ENCODE measurements at places on chromosomes 5 and 9. TPM values are rescaled to one million over a fixed set of nuclear protein-coding genes. Genes with fewer than 3 reads are reported as not detected.

The TNFSF8 gene
- total RNA-seq, result not detected

The PDE8B gene
- total RNA-seq, result 0.82 TPM

The MRRF gene
- 66.9 TPM for total RNA-seq

The OGN gene
- not detected for total RNA-seq

The PHYHD1 gene
- total RNA-seq, result not detected

The ERCC8 gene
- total RNA-seq, result 13.6 TPM

The PCDHGB5 gene
- total RNA-seq, result 2.5 TPM

The HAND1 gene
- 0.17 TPM for total RNA-seq

The FOXD4L5 gene
- total RNA-seq, result not detected

The CTXN3 gene
- not detected for total RNA-seq

The CARTPT gene
- total RNA-seq, result not detected

The RAD50 gene
- 27.6 TPM for total RNA-seq

The KCNIP1 gene
- total RNA-seq, result not detected

The PCDHGB1 gene
- 2.1 TPM for total RNA-seq

The BTNL9 gene
- total RNA-seq, result 0.88 TPM

The GDA gene
- total RNA-seq, result 1.3 TPM

The SLC25A2 gene
- total RNA-seq, result not detected

Measured in A549 treated with CpdA at 1 μM for 4 hours (cell line).